Naive thymus-derived CD8-positive, alpha-beta T cell (primary cell): ENCODE measurements at places on chromosomes 6 and 20. TPM values are rescaled to one million over a fixed set of nuclear protein-coding genes. Genes with fewer than 3 reads are reported as not detected.

DNA sequence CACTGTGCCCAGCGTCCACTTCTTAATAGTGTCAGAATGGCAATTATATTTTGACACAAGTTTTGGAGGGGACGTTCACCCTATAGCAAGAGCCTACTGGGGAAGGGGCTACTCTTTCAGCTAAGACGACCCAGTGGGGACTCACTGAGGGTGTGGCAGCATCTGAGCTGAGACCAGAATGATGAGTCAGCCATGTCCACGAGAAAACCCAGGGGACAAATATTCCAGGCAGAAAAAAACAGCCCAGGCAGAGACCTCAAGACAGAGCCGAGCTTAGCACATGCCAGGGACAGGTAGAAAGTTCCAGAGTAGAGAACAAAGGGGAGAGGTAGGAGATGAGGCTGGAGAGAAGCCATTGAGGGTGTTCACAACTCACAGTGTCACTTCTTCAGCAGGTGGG is 11.2 kb downstream of the CNBD2 start:
- no peak for DNase-seq
- H3K4me3 ChIP-seq: no peak overlapping the region
- no peak overlapping the region for H3K27ac ChIP-seq
- H3K27me3 ChIP-seq: no peaks in the 10 kb centered on the region
- no peaks in the 10 kb centered on the region for H3K36me3 ChIP-seq

- H3K4me1 ChIP-seq: peaks cover 2% of the 10 kb centered on the region
- DNase-seq: no peak
- H3K4me3 ChIP-seq: no peak overlapping the region
- H3K27ac ChIP-seq: no peak overlapping the region
Measured at GRCh38 chr6:27608916-27609883, 136.3 kb upstream of the ZNF184 start.

RBM12 gene
- 39.9 TPM for polyA plus RNA-seq

LTA gene
- polyA plus RNA-seq: 29.9 TPM

DNA sequence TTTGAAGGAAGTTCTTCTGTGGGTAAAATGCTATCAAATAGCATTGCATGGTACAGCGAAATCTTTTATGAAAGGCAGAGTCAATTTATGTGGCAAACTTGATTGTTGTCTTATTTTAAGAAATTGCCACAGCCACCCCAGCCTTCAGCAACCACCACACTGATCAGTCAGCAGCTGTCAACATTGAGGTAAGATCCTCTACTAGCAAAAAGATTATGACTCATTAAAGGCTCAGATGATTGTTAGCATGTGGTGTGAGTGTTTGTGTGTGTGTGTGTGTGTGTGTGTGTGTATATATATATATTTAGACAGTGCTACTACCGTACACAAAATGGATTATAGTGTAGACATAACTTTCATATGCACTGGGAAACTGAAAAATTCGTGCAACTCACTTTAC is 27.8 kb downstream of the LRRN4 start:
- H3K4me1 ChIP-seq: peaks cover 21% of the 10 kb centered on the region
- peak; percentile 42 for DNase-seq
- H3K4me3 ChIP-seq: no peak overlapping the region
- no peaks in the 10 kb centered on the region for H3K27me3 ChIP-seq
- H3K27ac ChIP-seq: no peak overlapping the region

SLC32A1 gene
- not detected for polyA plus RNA-seq

DNA sequence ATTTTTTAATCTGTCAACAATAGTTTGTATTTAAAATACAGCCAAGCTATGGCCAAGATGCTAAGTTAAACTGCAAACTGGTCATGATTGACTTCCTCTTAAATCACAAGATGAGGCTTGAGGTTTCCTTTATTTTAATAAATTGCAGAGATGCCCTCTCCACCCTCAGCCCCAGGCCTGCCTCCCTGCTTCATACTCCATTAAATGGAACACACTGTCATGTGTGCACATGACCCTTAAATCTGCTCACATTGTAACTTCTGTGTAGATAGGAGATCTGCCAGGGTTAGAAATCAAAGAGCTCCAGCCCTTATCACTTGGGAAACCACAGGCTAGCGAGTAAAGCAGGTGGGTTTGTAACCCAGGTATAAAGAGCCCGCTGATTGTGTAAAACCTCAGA is 20.8 kb downstream of the DUSP22 start:
- H3K27ac ChIP-seq: no peak overlapping the region
- no peak overlapping the region for H3K4me3 ChIP-seq
- peaks cover 23% of the 10 kb centered on the region for H3K4me1 ChIP-seq
- peaks cover 3% of the 10 kb centered on the region for H3K36me3 ChIP-seq

CBLN4 gene
- not detected for polyA plus RNA-seq

DNA sequence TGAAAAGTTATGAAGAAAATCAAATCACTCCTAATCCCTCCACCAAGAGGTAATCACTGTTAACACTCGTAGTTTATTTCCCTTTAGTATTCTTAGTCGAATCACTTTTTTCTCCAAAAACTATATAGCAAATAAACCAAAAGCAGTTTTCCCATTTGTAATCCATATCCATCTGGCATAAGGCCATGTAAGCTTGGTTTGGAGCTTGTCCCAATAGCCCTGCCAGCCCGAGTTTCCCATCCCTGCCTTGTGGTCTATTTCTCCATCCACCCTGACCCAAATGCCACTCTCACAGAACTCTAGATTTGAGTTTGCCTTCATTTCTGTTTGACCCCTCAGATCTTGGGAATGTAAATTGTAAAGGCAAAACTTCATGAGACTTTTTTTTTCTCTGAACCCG is 71.8 kb upstream of the DSP start:
- no peak overlapping the region for H3K27ac ChIP-seq
- peaks cover 7% of the 10 kb centered on the region for H3K27me3 ChIP-seq
- no peak for DNase-seq
- no peak overlapping the region for H3K4me3 ChIP-seq
